ENCODE measurements at places on chromosomes 4 and X. TPM values are rescaled to one million over a fixed set of nuclear protein-coding genes. Genes with fewer than 3 reads are reported as not detected.

GRCh38 chr4:10738826-10739489 is 54.4 kb upstream of the CLNK start:
- no peak for DNase-seq

DNA sequence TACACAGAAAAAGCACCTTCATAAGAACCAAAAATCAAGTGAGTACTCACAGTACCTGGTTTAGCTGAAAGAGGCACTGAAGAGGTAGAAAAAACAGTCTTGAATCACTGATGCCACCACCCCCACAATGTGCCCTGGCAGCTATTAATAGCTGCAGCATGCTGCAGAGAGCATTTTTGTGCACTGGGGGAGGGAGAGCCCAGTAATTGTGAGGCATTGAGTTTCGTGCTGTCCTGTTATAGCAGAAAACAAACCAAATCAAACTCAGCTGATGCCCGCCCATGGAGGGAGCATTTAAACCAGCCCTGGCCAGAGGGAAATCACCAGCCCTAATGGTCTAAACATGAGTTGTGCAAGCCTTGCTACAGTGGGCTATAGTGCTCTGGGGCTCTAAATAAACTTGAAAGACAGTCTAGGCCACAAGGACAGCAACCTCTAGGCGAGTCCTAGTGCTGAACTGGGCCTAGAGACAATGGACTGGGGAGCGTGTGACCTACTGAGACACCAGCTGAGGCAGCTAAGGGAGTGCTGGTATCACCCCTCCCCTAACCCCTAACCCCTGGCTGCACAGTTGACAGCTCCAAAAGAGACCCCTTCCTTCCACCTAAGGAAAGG is 106.3 kb upstream of the TMLHE start:
- DNase-seq, result no peak

- DNase-seq, result no peak
Observed at GRCh38 chr4:147791341-147791740, 59.5 kb downstream of the ARHGAP10 start.

Gene PDE5A
- 0.21 TPM for total RNA-seq

Gene L1CAM
- total RNA-seq, result 2.1 TPM
